WTC11 (cell line): ENCODE measurements at places on chromosomes 12 and 14. TPM values are rescaled to one million over a fixed set of nuclear protein-coding genes. Genes with fewer than 3 reads are reported as not detected.

DNA sequence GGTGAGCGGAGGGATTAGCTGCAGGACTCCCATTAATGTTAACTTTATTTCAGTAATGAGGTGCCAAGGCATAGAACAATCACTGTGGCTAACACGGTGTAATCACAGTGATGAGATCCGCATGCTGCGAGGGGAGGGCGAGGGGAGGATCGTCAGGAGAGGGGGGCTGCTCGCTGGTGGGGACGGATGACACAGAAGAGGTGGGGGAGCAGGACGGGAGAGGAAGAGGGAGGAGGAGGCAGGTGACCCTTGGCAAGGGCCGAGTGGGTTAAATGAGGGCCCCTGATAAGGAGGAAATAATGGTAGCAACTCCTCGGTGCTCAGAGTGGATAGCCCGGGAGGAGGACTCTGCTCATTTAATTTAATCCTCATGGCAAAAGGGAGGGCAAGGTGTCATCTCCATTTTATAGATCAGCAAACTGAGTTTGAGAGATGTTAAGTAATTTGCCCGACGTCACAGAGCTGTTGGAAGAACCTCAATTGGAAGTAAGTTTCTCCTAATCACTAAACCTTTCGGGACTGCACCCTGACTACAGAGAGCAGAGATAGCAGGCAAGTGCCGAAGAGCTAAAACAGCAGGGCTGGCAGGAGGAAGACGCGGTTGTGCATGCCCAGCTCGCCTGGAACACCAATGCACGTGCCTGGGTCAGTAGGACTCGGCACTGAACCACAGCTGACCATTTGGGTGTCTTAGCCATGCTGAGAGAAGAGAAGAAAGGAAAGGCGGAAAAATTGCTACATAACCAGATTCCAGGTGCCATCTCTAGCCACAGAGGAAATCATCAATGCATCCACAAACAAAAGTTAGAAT is 43.0 kb downstream of the SPRING1 start:
- H3K27me3 ChIP-seq = peaks cover 17% of the 10 kb centered on the region
- no peak overlapping the region for H3K4me3 ChIP-seq
- peaks cover 4% of the 10 kb centered on the region for H3K36me3 ChIP-seq
- no peak overlapping the region for H3K27ac ChIP-seq
- peaks cover 18% of the 10 kb centered on the region for H3K4me1 ChIP-seq

GRCh38 chr12:101931498-101932326 is 54.3 kb downstream of the DRAM1 start:
- H3K36me3 ChIP-seq = no peaks in the 10 kb centered on the region
- no peak overlapping the region for H3K27ac ChIP-seq
- no peak for DNase-seq
- no peaks in the 10 kb centered on the region; the same call in 1 of the 2 replicates for H3K27me3 ChIP-seq
- H3K4me1 ChIP-seq = peaks cover 9% of the 10 kb centered on the region

- no peak for DNase-seq
- H3K27me3 ChIP-seq = peaks cover 44% of the 10 kb centered on the region
- H3K4me3 ChIP-seq = no peak overlapping the region
- peaks cover 11% of the 10 kb centered on the region for H3K4me1 ChIP-seq
- H3K27ac ChIP-seq = no peak overlapping the region
Observed at GRCh38 chr12:25495331-25496097, 57.6 kb downstream of the LMNTD1 start.

GRCh38 chr14:89564286-89564957 is 147.4 kb upstream of the FOXN3 start:
- no peaks in the 10 kb centered on the region for H3K27me3 ChIP-seq
- peaks cover 35% of the 10 kb centered on the region for H3K36me3 ChIP-seq
- H3K4me1 ChIP-seq = peaks cover 72% of the 10 kb centered on the region
- H3K27ac ChIP-seq = peak overlapping the region; percentile 90
- H3K4me3 ChIP-seq = no peak overlapping the region

GRCh38 chr12:105253866-105254513 is 18.0 kb upstream of the APPL2 start:
- no peak for DNase-seq
- H3K27ac ChIP-seq = no peak overlapping the region
- no peak overlapping the region for H3K4me3 ChIP-seq
- H3K4me1 ChIP-seq = no peaks in the 10 kb centered on the region

GRCh38 chr12:75877763-75878621 is 153.6 kb downstream of the PHLDA1 start:
- no peaks in the 10 kb centered on the region for H3K36me3 ChIP-seq
- peak overlapping the region; percentile 19; the same call in 1 of the 2 replicates for H3K27ac ChIP-seq
- H3K4me1 ChIP-seq = peaks cover 51% of the 10 kb centered on the region

- H3K27ac ChIP-seq = no peak overlapping the region
- peaks cover 6% of the 10 kb centered on the region for H3K36me3 ChIP-seq
- H3K4me3 ChIP-seq = peak overlapping the region; percentile 48
- DNase-seq = no peak
- H3K27me3 ChIP-seq = peaks cover 50% of the 10 kb centered on the region
- peaks cover 11% of the 10 kb centered on the region for H3K4me1 ChIP-seq
Observed at GRCh38 chr14:102929241-102930137, 7.0 kb downstream of the AMN start.

- H3K4me3 ChIP-seq = no peak overlapping the region
- H3K27me3 ChIP-seq = no peaks in the 10 kb centered on the region
- H3K36me3 ChIP-seq = no peaks in the 10 kb centered on the region
- H3K4me1 ChIP-seq = peaks cover 3% of the 10 kb centered on the region; the same call in 1 of the 2 replicates
Observed at GRCh38 chr12:2451025-2451424, 343.7 kb upstream of the FKBP4 start.

DNA sequence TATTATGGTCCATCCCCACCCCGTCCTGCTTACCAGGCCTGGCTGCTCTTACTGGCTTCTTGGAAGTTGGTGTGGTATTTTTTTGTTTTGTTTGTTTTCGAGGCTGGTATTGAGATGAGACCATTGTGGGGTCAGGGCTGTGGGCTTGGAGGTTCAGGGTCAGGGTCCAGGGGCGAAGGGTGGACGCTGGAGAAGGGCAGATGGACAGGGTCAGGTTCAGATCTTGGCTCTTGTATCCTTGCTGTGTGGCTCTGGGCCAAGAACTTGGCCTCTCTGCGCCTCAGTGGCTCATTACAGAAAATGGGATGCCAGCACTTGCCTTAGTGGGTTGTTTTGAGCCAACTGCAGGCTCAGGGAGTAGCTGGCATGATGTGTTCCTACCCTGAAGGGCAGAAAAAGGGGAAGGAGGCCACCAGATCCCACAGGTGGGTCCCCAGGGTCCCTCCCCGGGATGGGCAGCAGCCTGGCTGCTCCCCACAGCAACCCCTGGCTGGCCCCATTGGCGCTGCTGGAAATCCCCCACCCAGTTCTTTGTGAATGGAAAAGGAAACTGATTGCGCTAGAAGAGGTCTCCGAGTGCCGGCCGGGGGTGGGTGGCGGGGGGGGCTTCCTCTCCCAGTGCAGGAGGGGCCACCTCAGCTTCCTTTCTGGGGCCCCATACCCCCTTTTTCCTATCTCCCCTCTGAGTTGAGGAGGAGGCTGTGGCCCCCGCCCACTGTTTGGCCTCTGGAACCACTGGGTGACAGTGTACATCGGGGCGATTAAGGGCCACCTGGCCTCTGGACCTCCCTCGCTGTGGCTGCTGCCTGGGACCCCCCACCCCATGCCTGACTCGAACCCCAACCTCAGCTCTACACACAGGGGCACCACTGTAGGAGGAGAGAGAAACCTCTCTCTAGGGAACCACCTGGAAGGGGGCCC is 25.0 kb downstream of the SH2B3 start:
- H3K27ac ChIP-seq = peak overlapping the region; percentile 95
- DNase-seq = no peak
- H3K4me1 ChIP-seq = peaks cover 46% of the 10 kb centered on the region
- H3K4me3 ChIP-seq = no peak overlapping the region

DNA sequence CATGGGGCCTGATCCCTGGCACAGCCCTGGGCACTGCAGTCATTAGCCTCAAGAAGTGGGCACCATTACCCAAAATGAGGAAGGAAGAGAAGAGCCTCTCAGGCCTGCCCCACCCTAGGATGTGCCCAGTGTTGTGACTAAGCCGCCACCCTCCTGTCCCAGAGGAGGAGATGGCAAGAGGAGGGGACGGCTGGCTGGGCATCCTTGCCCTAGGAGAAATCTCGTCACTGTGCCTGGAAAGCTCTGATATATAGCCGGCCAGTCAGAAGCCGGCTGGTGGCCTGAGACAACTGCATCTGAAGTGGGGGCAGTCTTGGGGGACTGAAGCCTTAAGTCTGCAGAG is 115.2 kb downstream of the LGMN start:
- peaks cover 13% of the 10 kb centered on the region for H3K4me1 ChIP-seq
- H3K36me3 ChIP-seq = no peaks in the 10 kb centered on the region; the same call in 1 of the 2 replicates
- H3K4me3 ChIP-seq = no peak overlapping the region
- no peak for DNase-seq

GRCh38 chr12:14950982-14951746 is 10.2 kb downstream of the ARHGDIB start:
- no peak overlapping the region for H3K4me3 ChIP-seq
- no peaks in the 10 kb centered on the region; the same call in 1 of the 2 replicates for H3K27me3 ChIP-seq
- DNase-seq = no peak
- H3K36me3 ChIP-seq = no peaks in the 10 kb centered on the region
- H3K27ac ChIP-seq = no peak overlapping the region

GRCh38 chr12:8914716-8915526 is 612 bp downstream of the PHC1 start:
- no peaks in the 10 kb centered on the region for H3K27me3 ChIP-seq
- peak; percentile 73 for DNase-seq
- H3K4me3 ChIP-seq = no peak overlapping the region
- H3K4me1 ChIP-seq = peaks cover 48% of the 10 kb centered on the region
- H3K36me3 ChIP-seq = peaks cover 17% of the 10 kb centered on the region
- H3K27ac ChIP-seq = no peak overlapping the region

DNA sequence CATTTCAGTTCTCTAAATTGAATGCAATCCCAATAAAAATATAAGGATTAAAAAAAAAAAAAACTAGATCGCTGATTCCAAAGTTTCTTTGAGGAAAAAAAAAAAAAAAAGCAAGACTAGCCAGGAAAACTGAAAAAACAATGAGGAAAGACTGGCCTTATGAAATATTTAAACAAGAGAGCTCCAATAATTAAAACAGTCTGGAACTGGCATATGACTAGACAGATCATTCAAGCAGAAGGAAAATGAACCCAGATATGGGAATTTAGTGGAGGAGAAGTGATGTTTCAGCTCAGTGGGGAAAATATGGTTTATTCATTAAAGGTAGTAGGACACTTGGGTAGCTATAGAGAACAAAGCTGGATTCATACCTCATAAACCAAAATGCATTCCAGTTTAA is 42.0 kb upstream of the TBC1D15 start:
- 0 out of 2 replicates have a peak, but pooled peaks cover 8% of the 10 kb centered on the region for H3K4me1 ChIP-seq
- DNase-seq = no peak
- H3K36me3 ChIP-seq = no peaks in the 10 kb centered on the region
- no peak overlapping the region for H3K27ac ChIP-seq
- no peak overlapping the region for H3K4me3 ChIP-seq
- H3K27me3 ChIP-seq = no peaks in the 10 kb centered on the region

GRCh38 chr12:19387161-19387560 is 52.1 kb upstream of the AEBP2 start:
- peaks cover 3% of the 10 kb centered on the region; the same call in 1 of the 2 replicates for H3K4me1 ChIP-seq
- no peaks in the 10 kb centered on the region for H3K36me3 ChIP-seq
- no peak overlapping the region for H3K4me3 ChIP-seq

DNA sequence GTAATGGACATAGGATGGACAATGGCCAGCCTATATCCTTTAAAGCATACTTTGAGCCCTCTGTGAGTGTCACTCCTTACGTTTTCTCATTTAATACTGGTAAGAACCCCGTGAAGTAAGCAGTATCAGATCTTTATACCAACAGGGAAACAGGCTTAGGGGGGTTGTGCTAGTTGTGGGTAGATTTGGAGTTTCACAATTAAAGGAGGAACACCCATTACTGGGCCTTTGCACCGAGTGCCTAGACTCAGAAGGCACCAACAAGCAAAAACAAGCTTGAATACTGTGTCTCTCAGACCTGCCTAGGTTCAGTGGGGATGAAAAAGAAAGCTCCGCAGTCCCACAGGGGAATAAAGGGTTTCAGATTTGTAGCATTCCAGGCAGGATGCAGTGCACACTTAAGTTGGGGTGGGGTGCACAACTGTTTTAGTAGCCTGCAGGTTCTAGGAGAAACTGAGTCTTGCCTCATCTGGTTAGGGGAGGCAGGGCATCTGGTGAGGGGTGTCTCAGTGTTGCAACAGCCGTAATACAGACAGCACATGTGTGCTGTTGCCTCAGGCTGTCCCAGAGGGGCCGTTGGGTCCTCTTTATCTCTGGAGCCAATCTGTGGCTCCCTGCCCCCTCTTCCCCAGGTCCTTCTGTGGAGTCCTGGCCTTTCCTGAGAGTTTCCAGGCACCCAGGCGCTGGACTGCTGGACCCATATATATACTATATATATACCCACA is 51.2 kb downstream of the IRAK3 start:
- peaks cover 6% of the 10 kb centered on the region; the same call in 1 of the 2 replicates for H3K27me3 ChIP-seq
- H3K27ac ChIP-seq = no peak overlapping the region
- no peaks in the 10 kb centered on the region for H3K36me3 ChIP-seq
- peaks cover 24% of the 10 kb centered on the region for H3K4me1 ChIP-seq
- no peak for DNase-seq

DNA sequence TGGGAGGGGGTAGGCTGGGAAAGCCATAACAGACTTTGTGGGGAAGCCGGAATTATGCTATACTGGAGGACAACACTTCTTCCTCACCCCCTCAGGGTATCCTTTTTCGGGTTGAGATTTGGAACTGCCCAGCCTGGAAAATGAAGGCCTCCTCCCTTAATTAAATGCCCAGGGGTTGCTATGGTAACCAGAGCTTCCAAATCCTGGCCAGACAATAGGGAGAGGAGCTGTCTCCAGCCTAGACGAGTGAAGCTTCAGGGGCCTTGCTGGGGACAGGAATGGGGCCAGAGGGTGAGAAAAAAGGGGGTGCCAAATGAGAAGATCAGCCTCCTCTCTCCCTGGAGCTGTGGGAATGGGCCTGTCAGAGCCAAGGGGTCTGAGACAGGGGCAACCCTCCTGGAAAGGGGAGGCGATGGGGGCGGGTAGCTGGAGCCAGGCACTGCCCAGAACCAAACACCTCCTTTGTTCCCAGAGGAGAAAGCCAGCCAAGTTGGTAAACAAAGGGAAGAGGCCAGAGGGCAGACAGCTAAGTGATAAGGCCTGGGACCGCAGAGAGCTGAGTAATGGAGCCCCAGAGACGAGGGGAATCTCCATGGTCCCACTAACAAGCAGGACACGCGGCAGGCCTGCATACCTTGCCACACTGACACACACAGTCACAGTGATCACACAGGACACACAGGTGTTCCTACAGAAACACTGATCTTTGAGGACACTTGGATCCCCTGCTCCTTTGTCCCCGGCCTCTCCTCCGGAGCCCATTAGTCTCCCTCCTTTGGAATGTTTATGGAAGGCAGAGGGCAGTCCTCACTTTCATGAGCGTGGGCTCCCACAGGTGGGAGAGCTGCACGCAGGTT is 17.9 kb upstream of the RND1 start:
- peaks cover 7% of the 10 kb centered on the region for H3K27me3 ChIP-seq
- H3K4me3 ChIP-seq = peak overlapping the region; percentile 29
- H3K36me3 ChIP-seq = no peaks in the 10 kb centered on the region
- peak overlapping the region; percentile 91 for H3K27ac ChIP-seq
- DNase-seq = peak; percentile 23
- H3K4me1 ChIP-seq = peaks cover 33% of the 10 kb centered on the region

NXPH4 gene
- total RNA-seq = 3.7 to 4.9 TPM (median 4.4 TPM) in 3 replicates

TTC9 gene
- 21.4 to 26.2 TPM (median 22.5 TPM) in 3 replicates for total RNA-seq

RBP5 gene
- 4.1 to 5.4 TPM (median 4.7 TPM) in 3 replicates for total RNA-seq

EID3 gene
- total RNA-seq = 2.0 to 3.2 TPM (median 2.5 TPM) in 3 replicates
